GM04503 (cell line): ENCODE measurements at places on chromosomes 2 and 18.

DNA sequence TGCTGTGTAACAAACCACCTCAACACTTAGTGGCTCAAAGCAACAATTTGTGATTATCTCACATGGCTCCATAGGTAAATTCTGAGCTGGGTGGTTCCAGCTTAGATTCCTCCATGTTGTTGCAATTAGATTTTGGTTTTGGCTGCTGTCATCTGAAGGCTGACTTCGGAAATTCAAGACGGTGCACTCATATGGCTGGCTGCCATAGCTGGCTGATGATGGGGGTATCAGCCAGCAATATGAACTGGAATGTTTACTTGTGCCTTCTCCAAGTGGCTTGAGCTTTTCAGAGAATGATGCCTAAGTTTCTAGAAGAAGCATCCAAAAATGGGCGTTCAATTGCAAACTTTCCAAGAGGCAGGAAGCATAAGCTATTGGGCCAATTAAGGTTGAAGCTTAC, 213.1 kb downstream of the GCA start:
- DNase-seq, result no peak

- DNase-seq, result no peak
These were observed 258.6 kb downstream of the CTNNA2 start for GRCh38 chr2:79771493-79771892.

GRCh38 chr2:60046529-60046928, 506.9 kb downstream of the BCL11A start:
- no peak for DNase-seq

DNA sequence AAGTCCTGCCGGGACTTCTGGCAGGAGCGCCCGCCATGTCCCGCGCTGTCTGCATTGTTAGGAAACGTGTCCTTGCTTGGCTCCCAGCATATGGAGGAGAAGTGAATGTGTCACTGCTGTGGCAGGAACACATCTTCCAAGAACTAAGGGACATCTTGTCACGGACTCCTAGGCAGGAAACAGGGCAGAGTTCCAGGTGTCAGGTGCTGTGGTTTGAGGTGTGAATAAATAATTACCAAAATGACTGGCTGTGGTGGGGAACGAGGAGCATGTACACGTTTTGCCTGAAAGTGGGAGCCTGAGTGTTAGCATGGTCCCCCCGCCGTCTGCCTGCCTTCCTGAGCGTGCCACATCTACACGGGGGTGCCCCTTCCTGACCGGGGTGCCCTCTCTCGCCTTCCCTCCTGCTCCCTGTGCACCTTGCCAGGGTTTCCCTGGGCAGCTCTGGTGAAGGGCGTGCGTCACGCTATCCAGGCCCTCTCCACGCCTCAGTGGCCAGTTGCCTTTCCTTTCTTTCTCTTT, 237.5 kb downstream of the LDLRAD4 start:
- no peak for DNase-seq

GRCh38 chr2:113741091-113741490, 15.4 kb downstream of the SLC35F5 start:
- no peak for DNase-seq

- DNase-seq, result no peak
These were observed 752.4 kb upstream of the SLC8A1 start for GRCh38 chr2:41204315-41204714.

DNA sequence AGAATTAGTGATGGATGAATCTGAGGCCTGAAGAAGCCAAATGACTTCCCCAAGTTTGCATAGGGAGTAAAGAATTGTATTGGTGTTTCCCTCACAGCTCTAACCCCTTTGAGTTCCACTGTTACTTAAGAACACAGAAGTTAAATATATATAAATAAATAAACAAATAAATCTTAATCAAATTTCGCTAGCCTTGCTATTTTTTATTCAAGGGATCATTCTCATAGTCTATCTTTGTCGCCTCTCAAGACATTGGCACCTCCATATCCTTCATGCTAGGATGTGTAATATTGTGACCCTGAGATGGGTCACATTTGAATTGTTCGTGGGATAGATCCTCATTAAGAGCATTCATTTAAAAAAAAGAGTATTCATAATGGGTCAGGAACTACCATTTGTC, 121.3 kb upstream of the HNMT start:
- DNase-seq, result no peak

DNA sequence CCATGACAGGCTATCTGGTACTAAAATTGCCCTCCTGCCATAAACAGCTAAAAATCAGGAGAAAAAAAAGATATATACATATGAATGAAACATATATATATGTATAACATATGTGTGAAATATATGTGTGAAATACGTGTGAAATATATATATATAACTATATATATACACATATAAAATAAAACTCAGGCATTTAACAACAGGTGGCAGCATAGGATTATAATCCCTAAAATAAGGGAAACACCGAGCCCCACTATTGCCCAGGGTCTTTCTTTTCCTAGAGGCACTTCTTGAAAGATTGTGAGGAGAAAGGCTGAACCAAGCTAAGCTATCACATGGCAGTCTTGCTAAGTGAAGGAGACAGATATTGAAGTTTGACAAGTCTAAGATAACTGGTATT, 65.9 kb upstream of the CYTIP start:
- DNase-seq, result no peak

DNA sequence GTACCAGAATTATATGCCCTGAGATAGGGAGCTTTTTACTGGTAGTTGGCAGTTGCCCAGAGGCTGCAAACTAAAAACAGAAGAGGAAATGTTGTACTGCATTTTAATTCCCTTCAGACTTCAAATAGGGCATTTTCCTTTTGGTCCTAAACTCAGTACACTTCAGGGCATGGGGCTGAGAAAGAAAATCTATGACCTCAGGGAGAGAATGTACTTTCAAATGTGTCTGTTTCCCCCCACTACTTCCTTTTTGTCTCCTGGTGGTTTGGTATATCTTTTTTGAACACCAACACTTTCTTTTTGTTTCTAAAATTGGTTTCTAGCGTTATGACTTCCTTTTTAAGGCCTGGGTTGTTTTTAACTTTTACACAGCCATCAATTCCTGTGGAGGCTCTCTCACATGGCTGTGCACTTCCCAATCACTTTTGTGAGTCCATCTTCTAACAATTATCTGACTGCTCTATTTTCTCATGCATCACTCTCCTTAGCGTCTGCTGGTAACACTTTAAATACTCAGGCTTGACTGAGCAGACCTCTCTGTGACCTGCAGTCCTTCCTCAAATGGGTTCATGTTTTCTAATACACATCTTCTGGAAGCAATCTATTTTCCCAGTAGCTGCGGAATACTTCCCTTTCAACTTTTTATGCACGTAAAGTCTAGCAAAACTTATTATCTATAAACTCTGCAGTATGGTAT, 596.0 kb downstream of the LRP1B start:
- no peak for DNase-seq

GRCh38 chr2:72921853-72922252, 4.5 kb downstream of the EMX1 start:
- no peak for DNase-seq

DNA sequence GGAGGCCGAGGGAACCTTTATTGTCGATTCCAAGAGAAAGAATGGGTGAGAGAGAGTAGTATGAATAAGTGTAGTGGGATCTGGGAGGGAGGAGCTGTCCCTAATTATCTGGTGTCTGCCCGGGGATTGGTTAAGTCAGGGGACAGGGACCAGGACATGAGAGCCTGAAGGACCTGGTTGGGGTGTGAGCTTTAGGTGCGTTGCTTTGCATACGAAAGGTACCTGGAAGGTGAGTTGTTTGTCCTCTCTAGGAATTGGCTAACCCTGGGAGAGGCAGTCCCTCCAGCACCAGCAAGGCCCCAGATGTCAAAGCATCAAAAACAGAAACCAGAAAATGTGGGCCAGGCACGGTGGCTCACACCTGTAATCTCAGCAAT, 48.1 kb upstream of the RPL31 start:
- no peak for DNase-seq

DNA sequence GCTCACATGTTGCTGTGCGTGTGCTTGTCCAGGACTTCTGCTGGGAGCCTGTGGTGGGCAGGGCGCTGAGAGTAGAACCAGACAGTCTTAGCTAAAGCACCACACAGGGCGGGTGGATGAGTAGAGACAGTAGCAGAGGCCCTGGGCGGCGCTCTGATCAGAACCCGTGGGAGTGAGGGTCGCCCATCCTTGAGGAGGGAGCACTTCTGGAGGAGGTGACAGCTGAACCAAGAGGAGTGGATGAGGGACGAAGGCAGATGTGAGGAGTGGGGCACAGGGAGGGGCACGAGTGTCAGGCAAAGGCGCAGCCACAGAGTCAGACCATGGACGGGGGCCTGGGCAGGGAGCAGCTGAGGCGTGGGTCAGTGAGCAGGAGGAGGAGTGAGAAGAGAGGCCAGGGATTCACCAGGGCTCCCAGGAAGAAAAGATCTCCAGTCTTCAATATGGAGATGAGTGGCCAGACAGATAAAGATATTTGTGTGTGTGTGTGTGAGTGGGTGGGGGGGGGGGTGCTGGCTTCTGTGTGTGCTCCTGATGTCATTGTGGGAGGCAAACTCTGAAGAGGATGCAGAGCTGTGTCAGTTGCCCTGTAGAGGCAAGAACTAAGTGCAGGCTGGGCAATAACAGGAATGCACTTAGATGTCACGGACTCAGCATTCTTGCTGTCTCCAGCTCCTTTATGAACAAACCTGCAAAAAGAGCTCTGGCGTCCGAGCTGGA, 79.6 kb downstream of the TPO start:
- no peak for DNase-seq

- no peak for DNase-seq
These were observed 229.8 kb downstream of the PIK3C3 start for GRCh38 chr18:42184685-42185477.

GRCh38 chr2:147925886-147926285, 81.1 kb downstream of the ACVR2A start:
- no peak for DNase-seq

- DNase-seq, result no peak
These were observed 168.6 kb downstream of the SLC8A1 start for GRCh38 chr2:40283111-40283909.

DNA sequence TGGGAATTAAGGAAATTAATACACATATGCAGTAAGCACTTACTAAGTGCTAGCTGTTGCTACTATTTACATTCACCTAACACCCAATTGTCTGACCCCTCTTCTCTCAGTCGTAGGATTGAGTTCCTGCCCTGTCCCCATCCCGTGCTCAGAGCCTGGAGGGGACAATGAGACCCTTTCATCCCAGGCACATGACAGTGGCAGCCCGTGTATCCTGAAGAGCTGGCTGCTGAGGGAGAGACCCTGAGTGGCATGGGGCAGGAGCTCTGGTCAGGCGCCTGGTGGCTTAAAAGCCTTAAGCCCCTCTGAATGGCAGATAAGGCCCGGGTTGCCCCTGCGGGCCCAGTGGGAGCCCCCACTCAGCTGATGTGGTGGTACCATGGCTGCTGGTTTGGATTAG, 99.0 kb downstream of the DYSF start:
- DNase-seq, result no peak

GRCh38 chr2:40126006-40126405, 325.9 kb downstream of the SLC8A1 start:
- DNase-seq, result no peak

GRCh38 chr2:55025627-55026026, 24.6 kb downstream of the RTN4 start:
- DNase-seq, result no peak

DNA sequence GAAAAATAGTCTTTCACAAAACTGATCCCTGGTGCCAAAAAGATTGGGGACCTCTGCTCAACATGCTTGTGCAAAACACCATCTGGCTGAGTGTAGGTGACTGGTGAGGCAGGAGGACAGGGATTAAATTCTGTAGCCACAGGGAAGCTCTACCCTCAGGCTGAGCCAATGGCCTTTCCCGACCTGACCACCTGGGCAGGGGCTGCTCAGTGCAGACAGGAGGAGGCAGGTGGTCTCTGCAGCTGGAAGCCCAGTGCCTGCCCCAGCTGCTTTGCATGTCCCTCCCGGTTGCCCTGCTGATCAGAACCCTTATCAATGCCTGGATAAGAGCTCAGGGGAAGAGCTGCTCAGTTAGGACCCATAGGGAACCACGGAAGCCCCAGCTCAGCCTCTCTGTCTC, 235.3 kb downstream of the ANKRD36 start:
- no peak for DNase-seq

DNA sequence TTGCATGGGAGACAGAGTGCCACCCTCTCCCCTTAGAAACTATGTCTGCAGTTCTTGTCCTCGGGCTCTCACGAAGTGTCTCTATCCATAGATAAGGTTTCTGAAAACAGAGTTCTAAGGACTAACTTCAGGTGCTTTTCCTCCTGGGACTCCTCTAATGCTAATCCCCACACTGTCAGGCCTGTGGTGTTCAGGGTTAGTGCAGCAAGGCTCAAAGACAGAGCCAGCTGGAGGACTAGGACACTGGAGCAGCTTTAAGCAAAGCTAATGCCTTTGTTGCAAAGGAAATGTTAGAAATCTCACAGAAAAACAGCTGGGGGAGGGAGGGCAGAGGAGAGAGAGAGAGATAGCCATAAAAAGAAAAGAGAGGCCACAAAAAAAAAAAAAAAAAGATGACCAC, 824.0 kb upstream of the FSHR start:
- DNase-seq, result no peak

GRCh38 chr2:116669782-116670181, 1144.7 kb upstream of the DDX18 start:
- no peak for DNase-seq

DNA sequence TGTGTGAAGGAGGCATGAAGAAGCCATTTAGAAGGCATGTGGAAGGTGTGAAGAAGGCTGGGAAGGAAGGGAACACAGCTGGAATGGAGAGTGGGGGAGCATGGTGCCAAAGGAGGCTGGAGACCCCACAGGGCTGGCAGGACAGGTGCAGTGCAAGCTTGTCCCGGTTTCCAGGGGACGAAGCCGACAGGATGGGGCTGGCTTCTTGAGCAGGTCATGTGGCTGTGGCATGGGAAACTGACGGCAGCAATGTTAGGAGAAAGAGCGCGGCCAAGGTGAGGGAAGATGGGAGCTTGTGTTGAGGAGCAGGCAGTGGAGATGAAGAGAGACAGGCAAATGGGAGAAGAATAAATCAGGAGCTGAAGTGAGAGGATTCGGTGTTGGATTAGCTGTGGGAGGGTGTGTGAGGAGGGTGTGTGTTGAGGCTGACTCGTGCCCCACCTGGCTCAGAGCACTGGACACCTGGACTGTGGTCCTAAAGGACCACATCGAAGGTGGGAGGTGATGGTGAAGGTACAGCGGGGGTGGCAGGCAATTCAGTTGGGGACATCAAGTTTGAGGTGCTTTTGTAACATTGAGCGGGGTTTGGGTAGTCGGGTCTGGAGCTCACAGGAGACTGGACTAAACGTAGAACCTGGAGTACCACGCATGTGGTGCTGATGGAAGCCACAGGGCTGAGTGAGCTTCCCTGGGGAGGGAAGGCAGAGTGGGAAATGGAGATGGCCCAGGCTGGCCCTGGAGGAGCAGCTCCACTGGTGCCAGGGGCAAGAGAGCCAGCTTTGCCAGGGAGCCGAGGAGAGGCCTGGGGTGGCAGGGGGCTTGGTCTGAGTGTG, 165.6 kb upstream of the HDAC4 start:
- DNase-seq, result no peak

- DNase-seq, result no peak
These were observed 247.1 kb downstream of the OSR1 start for GRCh38 chr2:19111354-19111753.

- DNase-seq, result no peak
These were observed 558.8 kb upstream of the ZNF804A start for GRCh38 chr2:184039493-184039892.

- DNase-seq, result no peak
These were observed 232.9 kb upstream of the STK17B start for GRCh38 chr2:196404276-196404675.
